Astrocyte of the spinal cord (primary cell): ENCODE measurements at places on chromosomes 2 and 18.
A peak's percentile ranks its signal among the peaks of the same experiment; 100 is the strongest.

DNA sequence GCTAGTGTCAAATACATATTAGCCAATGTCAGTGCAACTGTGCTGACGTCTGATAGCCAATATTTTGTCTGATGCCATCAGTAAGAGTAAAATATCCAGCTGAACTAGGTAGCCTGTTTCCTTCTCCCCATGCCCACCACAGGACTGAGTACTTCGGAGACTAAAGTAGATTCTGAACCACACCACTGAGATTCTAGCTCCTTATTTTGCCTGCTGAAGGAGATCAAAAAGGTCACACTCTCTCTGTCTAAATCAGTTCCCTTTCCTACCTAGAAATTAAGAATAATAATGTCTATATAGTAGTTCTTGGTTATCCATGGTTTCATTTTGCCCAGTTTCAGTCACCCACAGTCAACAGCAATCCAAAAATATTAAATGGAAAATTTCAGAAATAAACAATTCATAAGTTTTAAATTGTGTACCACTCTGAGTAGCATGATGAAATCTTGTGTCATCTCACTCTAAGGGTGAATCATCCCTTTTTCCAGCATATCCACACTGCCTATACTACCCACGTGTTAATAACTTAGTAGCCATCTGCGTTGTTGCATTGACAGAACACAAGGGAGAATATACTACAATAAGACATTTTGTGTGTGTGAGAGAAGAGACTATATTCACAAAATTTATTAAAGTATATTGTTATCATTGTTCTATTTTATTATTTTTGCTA is 1043.3 kb upstream of the PIK3C3 start:
- peak; percentile 45 for DNase-seq

GRCh38 chr2:63898839-63899238 is 57.1 kb downstream of the UGP2 start:
- DNase-seq = no peak

GRCh38 chr2:149357058-149357457 is 26.7 kb downstream of the LYPD6 start:
- DNase-seq = no peak

- no peak for DNase-seq
These were observed 209.2 kb upstream of the SMAD2 start for GRCh38 chr18:48139431-48140347.

DNA sequence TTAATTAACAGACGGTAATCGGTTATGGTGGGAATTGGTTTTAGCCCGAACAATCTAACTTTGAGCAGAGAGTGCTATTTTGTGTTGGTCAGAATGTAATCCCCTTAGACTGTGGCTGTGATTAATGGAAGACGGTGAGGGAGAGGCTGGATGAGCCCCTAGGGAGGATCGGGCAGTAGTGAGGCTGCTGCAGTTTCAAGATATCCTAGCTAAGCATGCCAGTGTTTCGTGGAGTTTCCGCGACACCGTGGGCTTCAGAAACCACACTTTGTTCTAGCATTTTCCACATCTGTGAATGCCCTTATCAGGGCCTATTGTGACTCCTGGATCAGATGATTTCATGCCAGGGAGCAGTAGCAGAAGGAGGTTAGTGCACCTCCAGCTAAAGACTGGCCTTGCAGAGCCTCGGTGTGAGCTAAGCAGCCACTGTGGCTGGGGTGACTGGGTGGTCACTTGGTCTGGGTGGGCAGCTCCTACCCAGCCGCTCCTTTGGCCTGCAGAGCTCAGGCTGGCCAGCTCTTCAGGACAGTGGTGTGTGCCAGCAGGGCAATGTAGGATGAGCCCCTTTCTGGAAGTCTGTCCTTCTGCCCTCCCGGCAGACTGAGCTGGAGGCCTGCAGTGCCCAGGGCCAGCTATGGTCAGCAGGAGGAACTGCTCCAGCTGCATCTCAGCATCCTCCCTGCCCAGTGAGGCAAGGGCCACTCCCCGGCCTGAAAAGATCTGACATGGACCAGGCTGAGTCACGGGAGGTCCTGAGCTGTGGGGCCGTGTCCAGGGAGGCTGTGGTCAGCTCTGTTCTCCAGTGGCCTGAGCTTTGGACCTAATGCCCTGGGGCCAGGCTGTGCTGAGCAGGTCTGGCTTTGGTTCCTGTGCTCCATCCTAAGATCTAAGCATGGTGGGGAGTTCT is 142.6 kb upstream of the GPC1 start:
- no peak for DNase-seq

- DNase-seq = peak; percentile 39
These were observed 128.0 kb upstream of the SETBP1 start for GRCh38 chr18:44552706-44553105.

- no peak for DNase-seq
These were observed 61.0 kb upstream of the IL1RL1 start for GRCh38 chr2:102250278-102250821.

GRCh38 chr2:214934006-214934405 is 124.5 kb upstream of the BARD1 start:
- DNase-seq = peak; percentile 59

- no peak for DNase-seq
These were observed 181.3 kb upstream of the LINC00305 start for GRCh38 chr18:64330161-64330560.

- peak; percentile 93 for DNase-seq
These were observed 51.2 kb downstream of the MBP start for GRCh38 chr18:77081390-77081778.

DNA sequence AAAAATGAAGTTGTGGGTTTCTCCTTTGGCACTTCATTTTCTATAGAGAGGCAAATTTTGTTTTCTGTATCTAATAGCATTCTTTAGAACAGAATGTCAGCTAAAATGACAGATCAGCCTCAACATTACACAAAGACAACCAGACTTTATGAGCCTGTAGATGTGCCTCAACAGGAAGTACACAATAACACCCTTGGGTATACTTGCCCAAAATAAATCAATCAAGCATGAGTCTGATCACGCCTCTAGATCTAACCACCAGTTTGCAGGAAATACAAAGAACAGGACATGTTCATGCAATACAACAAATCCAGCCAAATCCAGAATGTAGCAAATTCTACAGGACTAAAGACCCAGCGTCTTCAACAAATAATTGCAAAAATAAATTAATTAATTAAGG is 11.2 kb upstream of the DAPL1 start:
- no peak for DNase-seq

GRCh38 chr2:20589975-20590703 is 60.8 kb downstream of the HS1BP3 start:
- DNase-seq = no peak

GRCh38 chr2:68282811-68283418 is 30.6 kb upstream of the PPP3R1 start:
- DNase-seq = peak; percentile 45

- DNase-seq = peak; percentile 88
These were observed 67.7 kb downstream of the NCK2 start for GRCh38 chr2:105812180-105813044.

DNA sequence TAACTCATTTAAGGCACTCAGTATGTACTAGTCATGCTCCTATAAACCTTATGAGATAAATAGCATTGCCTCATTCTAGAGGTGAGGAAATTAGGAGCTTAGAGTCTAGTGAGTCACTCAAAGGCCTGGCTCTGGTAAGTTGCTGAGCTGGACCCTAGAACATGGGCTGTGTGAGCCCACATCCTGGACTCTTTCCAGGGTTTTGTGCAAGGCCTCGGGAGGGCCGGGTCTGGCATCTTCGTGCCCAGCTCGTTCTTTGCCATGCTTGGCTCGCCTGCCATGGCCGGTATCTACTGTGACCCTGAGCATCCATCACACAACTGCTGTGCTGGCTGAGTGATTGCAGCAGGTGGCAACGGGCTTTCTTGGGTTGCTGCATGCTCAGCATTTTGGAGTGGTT is 168.0 kb downstream of the LPIN1 start:
- peak; percentile 12 for DNase-seq

GRCh38 chr2:111689941-111690340 is 194.1 kb downstream of the ANAPC1 start:
- DNase-seq = no peak

- peak; percentile 55 for DNase-seq
These were observed 58.3 kb upstream of the TNP1 start for GRCh38 chr2:216918088-216918680.
